NCI-H1930 (cell line): ENCODE measurements at places on chromosomes 11 and 22.

GRCh38 chr22:17514084-17514483 is 49.2 kb upstream of the SLC25A18 start:
- no peak for DNase-seq

DNA sequence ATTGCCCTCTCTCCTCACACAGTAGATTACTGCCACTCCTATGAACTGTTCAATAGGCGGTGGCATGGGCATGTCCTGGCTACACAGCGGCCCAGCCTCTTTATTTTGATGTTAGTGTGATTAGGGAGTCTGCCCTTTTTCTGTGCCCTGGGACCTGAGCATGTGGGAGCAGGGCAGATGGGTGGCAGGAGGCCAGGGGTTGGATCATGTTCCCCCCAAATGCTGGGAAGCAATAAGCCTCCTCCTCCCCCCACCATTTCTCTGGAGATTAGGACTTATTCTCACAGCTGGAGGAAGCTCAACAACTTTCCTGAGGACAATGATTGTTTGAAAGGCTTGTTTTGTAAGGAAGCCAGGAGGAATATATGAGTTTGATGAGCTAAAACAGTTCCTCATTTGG is 848 bp downstream of the HEPN1 start:
- DNase-seq = no peak

DNA sequence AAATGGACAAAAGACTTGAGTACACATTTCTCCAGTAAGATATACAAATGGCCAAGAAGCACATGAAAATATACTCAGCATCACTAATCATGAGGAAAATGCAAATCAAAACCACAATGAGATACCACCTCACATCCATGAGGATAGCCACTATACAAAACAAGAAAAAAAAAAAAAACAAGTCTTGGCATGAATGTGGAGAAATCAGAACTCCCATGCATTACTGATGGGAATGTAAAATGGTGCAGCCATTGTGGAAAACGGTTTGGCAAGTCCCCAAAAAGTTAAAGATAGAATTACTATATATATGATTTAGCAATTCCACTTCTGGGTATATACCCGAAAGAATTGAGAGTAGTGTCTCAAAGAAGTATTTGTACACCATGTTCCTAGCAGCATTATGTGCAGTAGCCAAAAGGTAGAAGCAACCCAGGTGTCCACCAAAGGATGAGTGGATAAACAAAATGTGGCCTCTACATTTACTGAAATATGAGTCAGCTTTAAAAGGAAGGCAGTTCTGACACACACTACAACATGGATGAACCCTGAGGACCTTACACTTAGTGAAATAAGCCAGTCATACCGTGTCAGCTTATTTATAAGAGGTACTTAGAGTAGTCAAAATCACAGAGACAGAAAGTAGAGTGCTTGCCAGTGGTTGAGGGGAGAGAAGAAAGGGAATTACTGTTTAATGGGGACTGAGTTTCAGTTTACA is 146.3 kb downstream of the WNT7B start:
- DNase-seq = no peak

DNA sequence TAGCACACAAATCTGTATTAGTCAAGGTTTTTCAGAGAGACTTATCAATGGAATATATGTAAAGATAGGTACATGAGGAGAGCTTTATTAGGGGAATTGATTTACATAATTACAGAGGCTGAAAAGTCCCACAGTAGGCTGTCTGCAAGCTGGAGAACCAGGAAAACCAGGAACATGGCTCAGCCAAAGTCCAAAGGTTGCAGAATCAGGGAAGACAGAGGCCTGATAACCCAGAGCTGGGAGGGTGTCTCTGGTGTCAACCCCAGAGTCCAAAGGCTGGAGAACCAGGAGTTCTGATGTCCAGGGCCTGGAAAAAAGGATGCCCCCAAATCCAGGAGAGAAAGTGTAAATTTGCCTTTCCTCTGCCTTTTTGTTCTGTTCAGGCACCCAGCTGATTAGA is 16.3 kb upstream of the OR5F1 start:
- DNase-seq = no peak

DNA sequence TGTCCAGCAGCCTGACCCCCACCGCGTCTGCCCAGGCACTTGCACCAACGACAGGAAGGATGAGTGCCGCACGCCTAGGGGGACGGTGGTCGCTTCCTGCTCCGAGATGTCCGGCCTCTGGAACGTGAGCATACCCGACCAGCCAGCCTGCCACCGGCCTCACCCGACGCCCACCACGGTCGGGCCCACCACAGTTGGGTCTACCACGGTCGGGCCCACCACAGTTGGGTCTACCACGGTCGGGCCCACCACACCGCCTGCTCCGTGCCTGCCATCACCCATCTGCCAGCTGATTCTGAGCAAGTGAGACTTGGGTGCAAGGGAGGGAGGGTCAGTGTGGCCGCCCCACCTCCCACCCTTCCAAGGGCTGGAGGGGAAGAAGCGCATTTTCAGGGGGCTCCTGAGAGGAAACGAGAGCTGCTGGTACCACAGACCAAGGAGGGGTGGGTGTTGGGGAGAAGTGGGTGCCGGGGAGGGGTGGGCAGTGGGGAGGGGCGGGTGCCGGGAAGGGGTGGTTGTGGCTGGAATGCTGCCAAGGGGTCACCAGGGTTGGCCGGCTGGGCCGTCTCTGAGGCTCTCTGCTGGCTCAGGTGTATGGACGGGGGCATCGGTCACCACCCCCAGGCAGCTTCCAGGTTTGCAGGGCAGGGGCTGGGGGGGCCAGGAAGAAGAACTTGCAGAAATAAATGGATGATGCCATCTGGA is 27.7 kb upstream of the MUC5B start:
- DNase-seq = no peak

GRCh38 chr11:93054279-93054678 is 84.8 kb downstream of the MTNR1B start:
- DNase-seq = no peak

- peak; percentile 38 for DNase-seq
These were observed 802 bp downstream of the TENM4 start for GRCh38 chr11:79439886-79440570.

DNA sequence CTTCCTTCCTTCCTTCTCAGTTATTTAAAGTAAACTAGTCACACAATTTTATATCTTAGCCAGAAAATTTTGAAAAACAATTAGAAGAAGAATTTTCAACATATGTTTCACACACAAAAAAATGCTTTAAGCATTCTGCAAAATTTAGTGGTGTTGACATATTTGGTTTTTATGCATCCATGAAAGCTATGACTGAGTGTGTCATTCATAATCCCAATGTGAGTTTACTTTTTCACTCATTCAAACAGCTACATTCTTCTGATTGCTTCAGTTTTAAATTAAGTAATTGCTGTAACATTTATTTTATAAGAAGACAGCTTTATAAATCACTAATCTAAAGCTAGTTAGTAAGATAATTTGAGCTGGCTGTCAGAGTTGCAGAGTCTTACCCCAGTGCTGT is 453.5 kb downstream of the LRRC4C start:
- DNase-seq = no peak

- no peak for DNase-seq
These were observed 72.7 kb downstream of the RCN1 start for GRCh38 chr11:32163557-32163956.
